Fibroblast of villous mesenchyme (primary cell): ENCODE measurements at places on chromosomes 4 and X. TPM values are rescaled to one million over a fixed set of nuclear protein-coding genes. Genes with fewer than 3 reads are reported as not detected.

Gene CLGN
- 1.6 and 1.7 TPM in 2 replicates for total RNA-seq

Gene TLR2
- total RNA-seq: under 0.01 and 0.32 TPM in 2 replicates

Gene BEND4
- total RNA-seq: not detected in 2 replicates

Gene SLC6A14
- not detected in 2 replicates for total RNA-seq
